ENCODE measurements at places on chromosomes 13 and 19. TPM values are rescaled to one million over a fixed set of nuclear protein-coding genes. Genes with fewer than 3 reads are reported as not detected.

Gene WTIP
- 73.6 TPM for total RNA-seq

Gene GRIN3B
- 4.6 TPM for total RNA-seq

Gene MUC16
- total RNA-seq = 3.4 TPM

Gene KRTDAP
- not detected for total RNA-seq
